ENCODE measurements at places on chromosomes 11 and 22.

- no peak for DNase-seq
These were observed 67.7 kb downstream of the TMPRSS5 start for GRCh38 chr11:113638376-113638775.

GRCh38 chr11:117303646-117304315 lies 12.3 kb downstream of the BACE1 start:
- DNase-seq: no peak

DNA sequence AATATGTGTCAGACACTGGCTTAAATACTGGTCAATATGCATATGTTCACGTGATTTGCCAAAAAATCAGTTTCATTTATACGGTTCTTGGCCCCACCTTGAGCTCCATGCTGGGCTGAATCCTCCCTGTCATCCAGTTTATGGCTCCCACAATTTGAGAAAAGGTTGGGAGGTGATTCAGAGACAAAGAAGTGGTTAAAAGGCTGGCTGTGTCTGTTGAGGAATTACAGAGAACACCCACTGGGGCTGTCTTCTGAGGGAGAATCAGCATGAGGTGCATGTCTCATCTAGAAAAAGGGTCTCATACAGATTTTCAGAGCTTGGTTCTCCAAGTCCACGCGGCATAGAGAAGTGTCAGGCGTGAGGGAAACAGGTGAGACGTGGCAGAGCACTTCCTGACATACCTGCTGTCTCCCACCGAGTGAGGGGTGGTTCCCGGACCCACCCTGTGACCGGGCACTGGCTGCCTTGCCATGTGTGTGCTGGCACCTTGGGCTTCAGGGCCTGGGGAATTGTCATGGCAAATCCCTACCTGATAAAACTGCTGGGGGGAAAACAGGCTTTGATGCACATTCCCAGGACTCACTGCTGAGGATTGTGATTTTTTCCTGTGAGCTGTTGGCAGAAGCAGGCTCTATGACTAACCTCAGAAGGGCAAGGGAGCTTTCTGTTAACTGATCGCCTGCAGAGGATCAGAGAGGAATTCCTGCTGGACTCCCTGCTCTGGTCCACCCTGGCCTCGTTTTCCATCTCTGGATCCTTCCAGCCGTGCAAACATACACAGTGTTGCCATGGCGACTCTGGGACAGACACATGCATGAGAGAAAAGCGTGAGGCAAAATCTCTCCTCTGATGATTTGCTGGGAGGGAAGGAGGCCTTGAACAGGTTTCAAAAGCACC lies 223.6 kb downstream of the ADAMTS15 start:
- no peak for DNase-seq

GRCh38 chr11:10490398-10491241 lies 35.6 kb downstream of the AMPD3 start:
- DNase-seq: no peak

- no peak for DNase-seq
These were observed 25.1 kb upstream of the ALDH3B2 start for GRCh38 chr11:67699521-67699920.

Data from activated T-helper 1 cell treated with anti-CD3 and anti-CD28 coated beads, Interleukin-2, amount 50 U/mL, for 16 hours (primary cell).